T-helper 9 cell (primary cell): ENCODE measurements at places on chromosomes 13 and 19.

- no peak for DNase-seq
Observed at GRCh38 chr13:44249431-44249836, 124.2 kb upstream of the SERP2 start.

- peak; percentile 97 for DNase-seq
Observed at GRCh38 chr13:112942689-112943308, 26.2 kb upstream of the MCF2L start.

GRCh38 chr13:43482026-43482425 is 304.7 kb downstream of the ENOX1 start:
- no peak for DNase-seq

DNA sequence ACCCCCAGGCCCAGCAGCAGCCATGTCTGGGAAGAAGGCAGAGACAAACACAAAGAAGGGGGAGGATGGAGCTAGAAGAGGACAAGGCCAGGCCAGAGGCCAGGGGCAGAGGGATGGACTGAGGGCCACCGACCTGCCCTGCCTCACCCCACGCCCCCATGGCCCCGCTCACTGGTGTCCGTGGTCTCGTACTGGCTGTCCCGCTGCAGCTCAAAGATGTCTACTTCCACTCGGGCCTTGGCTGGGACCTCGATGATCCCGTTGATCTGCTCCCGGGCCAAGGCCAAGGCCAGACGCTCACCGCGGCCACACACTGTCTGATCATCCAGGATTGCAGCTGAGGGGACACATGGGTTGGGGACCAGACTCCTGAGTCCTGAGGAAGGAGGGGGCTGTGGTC is 5.0 kb downstream of the GRIK5 start:
- no peak for DNase-seq
